ENCODE measurements at places on chromosomes 1 and 21.

DNA sequence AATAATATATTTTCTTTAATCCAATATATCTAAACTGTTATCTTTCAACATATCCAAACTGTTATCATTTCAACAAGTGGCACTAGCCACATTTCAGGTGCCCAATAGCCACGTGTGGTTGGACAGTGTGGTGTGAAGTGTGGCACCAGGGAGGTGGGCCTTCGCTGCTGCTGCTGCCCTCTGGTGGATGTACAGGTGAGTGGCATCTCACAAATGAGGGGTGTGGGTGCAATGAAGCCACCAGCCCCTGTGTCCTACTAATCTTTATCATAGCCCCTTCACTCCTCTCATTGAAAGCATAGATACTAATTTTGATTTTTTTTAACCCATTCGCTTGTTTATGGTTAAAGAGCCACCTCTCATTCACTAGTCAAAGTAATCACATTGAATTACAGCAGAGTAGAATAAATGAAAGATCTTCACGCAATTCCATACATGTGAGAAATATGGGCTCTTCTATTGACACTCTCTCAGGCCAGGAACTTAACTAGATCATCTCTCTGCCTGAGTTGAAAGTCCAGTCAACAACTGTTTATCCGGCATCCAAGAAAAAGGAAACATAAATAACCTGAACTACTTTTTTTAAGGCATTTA is 499.2 kb downstream of the OMA1 start:
- DNase-seq: peak; percentile 17

- no peak for DNase-seq
Measured at GRCh38 chr1:23216771-23217420, 406 bp downstream of the HTR1D start.

DNA sequence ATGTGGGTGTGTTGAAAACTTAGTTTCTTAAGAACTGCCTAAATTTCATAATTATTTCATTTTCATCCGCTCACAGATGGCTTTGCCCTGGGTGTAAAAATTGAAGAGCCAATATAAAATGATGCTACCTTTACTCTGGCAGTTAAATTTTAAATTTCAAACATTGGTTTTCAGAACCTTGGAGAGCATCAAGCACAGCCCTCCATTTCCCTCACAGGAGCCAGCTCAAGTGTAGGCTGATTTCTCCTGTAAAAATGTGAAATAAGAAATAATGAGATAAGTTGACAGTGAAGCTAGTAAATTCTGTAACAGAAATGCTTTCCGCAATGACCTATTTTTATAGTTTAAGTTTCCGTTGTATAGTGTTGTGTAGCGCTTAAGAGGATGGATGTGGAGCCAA is 53.9 kb upstream of the AKT3 start:
- DNase-seq: no peak

DNA sequence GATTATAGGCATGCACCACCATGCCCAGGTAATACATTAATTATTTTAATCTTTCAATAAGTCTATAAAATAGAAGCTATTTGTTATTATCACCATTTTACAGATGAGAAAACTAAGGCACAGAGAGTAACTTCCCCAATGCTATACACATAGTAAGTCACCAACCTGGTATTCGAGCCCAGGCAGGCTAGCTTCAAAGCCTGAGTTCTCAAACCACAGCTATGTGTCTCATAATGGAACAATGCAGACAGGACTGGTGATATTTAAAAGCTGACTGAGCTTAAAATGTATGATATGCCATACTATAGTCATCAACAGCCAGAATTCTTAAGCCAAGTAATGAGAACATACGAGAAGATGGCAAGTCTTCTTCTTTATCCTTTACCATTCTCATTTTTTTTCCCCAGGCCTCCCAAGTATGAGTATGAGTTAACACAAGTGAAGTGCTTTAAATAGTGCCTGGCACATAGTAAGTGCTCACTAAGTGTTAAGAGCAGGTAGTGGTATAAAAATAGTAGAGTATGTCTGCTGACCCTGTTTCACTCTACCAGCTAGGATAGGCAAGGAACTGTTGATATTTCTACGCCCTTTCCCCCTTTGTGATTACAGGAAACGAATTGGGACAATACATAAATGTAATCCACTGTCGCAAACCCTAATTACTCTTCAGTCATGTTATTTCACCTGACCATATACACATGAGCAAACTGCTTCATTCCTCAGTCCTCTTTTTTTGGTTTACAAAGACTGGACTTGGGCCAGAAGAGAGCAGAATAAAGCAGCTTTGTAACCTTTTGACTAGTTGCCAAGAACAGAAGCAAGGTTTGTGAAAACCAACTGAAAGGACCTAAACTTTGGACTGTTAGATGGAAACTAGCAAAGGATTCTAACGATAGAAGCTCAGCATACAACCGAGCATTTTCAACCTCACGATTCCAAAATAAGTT is 9.5 kb downstream of the EYA3 start:
- DNase-seq: no peak

GRCh38 chr1:154879038-154879421 is 8.9 kb upstream of the KCNN3 start:
- no peak for DNase-seq

- no peak for DNase-seq
Measured at GRCh38 chr1:4702932-4703331, 48.5 kb downstream of the AJAP1 start.

DNA sequence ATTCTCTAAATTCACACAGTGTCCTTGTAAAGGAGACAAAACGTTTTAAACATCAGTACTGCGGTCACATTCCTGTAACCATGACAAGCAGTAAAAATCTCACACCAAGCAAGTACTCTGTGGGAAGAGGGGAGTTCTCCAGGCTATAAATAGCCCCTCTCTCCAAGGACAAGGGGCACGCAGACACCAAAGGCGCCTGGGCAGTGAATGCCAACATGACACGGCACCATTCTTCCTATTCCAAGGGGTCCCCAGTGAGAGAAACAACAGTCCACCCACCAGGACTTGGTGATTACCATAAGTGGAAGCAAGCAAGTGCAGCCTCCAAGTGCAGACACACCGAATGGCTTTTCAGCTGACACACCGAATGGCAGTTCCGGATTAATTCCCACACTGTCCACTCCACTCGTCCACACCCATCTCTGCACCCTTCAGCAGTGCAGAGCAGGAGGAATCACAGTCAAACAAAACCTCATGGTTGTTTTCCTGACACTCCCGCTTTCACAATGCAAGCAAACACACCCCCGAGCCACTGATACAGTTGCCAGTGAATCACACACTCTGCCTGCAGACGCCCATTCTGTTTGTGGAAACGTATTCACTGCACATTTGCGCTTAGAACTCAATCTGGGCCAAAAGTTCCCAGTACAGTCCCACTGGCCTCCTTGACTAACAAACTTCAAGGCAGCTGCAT is 1.8 kb downstream of the PTTG1IP start:
- DNase-seq: peak; percentile 90

DNA sequence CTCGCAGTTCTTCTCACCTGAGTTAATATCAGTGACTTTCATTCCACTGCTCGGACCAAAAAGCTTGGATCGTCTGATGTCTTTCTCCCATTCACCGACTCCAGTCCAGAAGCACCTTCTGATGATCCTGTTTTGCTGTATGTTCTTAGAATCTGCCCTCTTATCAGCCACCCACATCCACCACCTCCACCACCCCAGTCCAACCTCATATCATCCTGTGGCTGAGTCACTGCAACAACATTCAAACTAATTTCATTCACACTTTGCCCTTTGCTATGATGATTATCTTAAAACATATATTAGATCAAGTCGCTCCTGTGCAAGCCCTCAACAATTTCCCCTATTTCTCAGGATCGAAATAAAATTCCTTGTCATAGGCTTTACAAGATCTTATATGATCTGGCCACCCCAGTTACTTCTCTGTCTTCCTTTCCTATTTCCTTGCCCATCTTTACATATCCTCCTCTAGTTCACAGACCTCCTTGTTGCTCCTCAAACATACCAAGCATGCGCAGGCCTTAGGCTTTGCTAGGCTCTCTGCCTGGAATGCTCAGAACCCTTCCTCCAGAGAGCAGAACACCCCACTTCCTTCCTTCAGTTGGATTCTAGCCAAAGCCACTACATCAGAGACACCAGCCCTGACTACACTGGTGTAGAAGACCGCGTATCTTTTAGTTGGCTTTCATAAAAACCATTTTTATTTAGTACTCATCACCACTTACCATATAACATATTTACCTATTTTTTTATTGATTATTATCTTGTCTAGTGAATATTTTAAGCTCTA is 335.7 kb upstream of the GREM2 start:
- no peak for DNase-seq

DNA sequence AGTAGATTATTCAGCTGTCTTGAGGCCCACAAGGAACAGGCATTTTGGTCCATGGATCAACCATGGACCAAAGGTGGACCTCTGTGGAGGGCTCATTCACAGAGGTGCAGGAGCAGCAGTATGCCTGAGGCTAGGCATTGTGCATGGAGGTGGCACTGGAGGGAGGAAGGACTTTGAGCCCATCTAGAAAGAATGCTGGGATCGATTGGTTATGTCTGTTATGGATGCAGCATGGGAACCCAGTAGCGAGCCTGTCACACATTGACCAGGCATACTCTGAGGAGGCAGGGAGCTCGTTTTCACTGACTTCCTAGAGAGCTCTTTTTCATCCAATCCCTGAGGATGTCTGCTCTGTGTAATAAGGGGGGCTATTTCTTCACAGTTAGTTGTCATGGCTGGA is 75.5 kb downstream of the KCNN3 start:
- DNase-seq: no peak

- DNase-seq: no peak
Measured at GRCh38 chr1:36602184-36602583, 119.5 kb upstream of the CSF3R start.

DNA sequence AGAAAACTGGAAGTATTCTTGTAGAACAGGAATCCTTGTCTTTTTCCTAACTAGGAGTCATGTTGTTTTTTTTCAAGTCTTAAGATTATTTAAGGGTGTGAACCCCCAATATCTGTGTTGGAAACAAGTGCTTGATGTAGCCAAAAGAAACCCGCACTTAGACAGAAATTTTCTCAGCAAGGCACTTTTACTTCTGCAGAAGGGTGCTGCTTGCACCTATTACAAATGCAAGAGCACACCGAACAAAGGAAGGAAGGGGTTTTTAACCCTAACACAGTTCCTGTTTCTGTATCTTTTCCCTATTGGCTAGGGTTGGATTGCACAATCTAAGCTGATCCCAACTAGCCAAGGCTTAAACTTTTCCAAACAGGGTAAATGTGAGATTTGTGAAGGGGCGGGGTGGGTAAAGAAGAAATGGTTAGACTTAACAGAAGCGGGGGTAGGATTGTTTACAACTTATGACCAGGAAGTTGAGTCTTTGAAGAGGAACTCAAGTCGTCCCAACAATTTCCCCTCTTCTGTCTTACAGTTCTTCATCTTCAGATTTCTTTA is 75.1 kb downstream of the ZFYVE9 start:
- no peak for DNase-seq

Measured in H54 (cell line).